ENCODE measurements at places on chromosomes 4 and X.

- no peak for DNase-seq
Observed at GRCh38 chr4:183014361-183015084, 84.5 kb upstream of the WWC2 start.

- DNase-seq = no peak
Observed at GRCh38 chrX:145848448-145848847, 30.8 kb downstream of the SLITRK2 start.

DNA sequence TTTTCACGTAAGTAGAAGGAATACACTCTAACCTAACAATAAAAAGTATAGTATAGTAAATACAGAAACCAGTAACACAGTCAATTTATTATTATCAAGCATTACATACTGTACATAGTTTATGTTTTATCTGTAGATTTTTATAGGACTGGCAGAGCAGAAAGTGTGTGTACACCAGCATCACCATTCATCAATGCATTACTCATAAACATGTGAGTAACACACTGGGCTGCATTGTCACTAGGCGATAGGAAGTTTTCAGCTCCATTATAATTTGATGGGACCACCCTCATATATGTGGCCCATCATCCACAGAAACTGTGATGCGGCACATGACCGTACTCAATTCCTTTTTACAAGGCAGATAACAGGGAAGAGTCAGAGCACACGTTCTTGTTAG lies 137.8 kb upstream of the RBPJ start:
- DNase-seq = no peak

DNA sequence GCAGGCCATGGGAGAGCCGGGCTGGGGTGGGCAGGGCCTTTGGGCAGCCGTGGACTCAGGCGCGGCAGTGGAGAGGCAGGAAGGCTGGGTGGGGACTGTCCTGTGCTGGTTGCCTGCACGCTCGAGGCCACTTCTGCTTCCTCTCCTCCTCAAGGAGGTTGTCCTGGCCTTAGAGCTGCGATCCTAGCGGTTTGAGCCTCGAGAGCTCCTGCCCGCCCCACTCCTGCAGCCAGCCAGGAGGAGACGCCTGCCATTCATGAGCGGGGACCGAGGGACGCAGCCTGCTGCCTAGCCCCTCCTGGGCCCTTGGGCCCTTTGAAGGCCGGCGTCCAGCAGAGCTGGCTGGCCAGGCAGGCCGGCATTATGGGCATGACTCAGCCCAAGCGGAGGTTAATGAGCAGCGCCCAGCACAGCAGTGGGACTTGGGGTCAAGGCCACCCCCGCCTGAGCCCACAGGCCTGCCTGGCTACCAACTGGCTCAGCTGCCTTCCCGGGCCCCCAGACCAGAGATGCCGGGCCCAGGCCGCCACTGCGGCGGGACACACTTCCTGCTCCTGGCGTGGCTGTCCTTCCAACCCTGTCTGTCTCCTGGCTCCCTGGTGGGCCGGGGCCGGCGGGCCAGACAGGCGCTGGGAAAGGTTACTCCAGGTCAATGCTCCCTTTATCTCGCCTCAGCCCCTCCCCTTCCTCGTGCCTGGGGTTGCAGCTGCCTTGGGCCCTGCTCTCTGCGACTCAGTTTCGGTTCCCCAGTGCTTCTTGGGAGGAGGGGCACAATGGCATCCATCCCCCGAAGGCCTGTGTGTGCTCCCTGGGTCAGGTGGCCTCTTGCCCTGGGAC lies 1.8 kb downstream of the ABCD1 start:
- peak; percentile 60 for DNase-seq

DNA sequence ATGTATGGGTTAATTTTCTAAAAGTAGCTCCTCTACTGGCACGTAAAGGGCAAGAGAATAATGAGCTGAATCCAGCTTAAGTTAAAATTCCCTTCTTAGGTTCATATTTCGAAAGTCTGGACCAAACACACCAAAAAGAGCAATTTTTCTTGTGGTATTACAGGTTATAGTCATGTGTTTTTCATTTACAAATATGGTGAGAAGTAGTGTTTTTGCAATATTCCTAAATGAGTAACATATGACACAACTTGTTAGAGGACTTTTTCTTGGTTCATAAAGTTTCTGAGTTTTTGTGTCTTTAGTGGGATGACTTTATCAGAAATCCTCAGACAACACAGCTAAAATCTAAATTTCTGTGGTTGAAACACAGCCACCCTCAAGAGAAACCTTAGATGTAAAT lies 172.1 kb downstream of the AFF2 start:
- no peak for DNase-seq

DNA sequence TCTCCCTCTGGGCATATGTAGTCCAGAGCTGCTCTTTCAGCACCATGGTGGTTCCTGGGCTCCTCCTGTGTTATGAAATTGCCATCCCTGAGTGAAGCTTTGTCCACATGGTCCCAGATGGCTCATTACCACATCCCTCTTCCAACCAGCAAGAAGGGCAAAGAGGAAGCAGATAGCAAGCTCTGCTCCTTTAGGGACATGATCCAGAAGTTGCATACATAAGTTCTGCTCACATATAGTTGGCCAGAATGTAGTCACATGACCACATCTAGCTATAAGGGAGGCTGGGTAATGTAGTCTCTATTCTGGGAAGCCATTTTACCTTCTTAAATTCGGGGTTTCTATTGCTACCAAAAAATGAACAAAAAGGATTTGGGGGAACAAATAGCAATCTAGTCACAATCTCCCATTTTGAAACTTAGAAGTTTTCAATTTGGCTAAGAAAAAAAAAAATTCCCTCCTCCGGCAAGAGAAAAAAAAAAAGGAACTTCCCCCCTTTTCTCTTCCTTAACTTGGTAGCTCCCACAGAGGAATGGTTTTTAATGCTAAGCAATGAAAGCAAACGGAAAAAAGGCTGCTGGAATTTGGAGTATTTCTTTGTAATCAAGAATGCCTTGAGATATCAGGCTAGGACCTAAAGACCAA lies 88.2 kb upstream of the USP9X start:
- no peak for DNase-seq

DNA sequence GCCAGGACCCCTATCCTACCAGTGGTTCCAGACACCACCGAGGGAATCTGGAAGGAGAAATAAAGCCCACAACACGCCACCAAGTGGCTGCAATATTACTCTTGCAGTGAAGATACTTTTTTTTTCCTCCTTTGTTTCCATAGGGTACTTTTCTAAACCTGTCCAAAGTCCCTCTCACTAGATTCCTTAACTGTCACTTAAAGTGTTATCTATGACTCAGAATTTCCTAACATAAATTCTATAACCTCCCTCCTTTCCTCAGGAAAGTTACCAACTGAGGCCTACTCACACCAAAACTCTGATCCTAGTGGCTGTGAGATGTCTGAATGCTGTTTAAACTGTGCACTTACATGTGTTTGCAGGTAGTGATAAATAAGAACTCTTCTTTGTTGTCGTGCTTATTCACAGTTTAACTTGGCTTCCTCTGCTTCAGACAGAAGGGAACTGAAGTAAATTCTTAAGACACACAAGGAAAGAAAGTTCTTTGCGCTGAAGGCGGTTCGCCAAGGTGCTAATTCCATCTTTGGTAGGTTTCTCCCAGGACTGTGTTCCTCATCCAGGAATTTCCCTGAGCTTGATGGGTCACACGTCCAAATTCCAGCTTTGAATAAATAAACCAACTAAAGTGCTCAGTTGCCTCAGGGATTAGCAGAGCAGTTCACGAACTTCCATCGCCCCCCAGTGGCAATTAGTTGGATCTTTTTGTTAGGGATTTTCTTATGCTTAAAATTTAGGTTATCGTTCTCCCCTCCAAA lies 10.7 kb upstream of the HCCS start:
- peak; percentile 5 for DNase-seq

DNA sequence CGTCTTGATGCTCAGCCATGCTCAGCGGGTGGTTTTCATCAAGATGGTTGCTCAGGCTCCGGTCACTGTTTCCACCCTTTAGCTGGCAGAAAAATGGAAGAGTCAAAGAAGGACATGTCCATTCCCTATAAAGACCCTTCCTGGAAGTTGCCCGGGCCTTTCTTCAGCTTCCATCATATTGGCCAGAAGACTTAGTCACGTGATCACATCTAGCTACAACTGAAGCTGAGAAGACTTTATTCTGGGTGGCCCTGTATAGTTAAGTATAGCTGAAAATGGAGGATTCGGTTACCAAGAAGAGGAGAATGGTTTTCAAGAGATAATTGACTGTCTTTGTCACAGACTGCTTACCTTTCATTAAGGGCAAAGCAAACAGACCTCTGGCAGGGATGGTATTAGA lies 296.7 kb upstream of the CASK start:
- DNase-seq = no peak
